ENCODE measurements at places on chromosomes 16 and 17.

DNA sequence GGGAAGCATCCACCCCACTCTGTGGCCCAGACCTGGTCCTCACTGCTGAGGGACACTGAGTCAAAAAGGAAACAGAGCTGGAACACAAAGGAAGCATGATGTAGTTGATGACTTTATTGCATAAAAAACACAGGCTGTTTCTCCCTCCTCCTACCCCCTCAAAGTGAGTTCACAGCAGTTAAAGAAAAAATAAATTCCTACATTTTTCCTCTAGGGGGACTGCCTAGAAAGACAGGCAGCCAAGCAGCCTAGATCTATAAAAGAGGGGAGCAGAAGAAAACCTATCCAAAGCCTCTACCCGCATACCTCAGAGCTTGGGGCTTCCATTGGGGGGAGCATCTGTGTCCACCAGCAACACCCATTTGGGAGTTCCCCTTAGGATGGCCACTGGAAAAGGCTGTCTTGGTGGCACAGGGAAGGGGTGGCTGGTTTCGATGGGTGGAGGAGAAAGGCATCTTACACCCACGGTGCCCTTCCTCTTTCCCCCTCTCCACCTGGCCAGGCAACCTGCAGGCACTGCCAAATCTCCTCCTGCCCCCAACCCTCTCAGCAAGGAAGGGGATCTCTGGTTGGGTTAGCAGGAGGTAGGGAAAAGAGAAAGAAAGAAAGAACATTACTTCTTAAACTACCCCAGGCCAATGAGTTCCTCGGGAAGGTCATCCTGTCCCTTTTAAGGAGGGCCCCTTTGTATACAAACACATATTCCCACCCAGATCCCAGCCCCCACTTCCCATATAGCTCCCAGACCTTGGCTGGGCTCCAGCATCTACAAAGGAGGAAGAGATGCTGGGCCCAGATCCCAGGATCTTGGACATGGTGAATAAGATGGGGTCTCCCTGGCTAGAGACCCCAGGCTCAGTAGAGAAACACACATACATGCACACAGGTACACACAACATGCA is 4.0 kb upstream of the SCRN2 start:
- no peak for DNase-seq

DNA sequence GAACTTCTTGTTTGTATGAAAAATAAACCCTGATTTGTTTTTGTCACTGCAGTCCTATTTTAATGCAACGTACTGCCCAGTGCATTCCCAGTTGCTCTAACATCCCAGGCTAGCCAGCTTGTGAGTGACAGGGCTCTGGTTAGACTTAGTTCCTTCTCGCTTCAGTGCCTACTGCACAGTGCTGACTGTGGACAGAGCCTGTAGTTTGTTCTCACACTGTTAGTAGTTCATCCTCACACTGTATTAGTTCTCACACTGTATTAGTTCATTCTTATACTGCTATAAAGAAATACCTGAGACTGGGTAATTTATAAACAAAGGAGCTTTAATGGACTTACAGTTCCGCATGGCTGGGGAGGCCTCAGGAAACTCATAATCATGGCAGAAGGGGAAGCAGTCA is 116.6 kb upstream of the SALL1 start:
- DNase-seq: no peak

GRCh38 chr16:4879049-4879448 is 31.8 kb downstream of the UBN1 start:
- no peak for DNase-seq

DNA sequence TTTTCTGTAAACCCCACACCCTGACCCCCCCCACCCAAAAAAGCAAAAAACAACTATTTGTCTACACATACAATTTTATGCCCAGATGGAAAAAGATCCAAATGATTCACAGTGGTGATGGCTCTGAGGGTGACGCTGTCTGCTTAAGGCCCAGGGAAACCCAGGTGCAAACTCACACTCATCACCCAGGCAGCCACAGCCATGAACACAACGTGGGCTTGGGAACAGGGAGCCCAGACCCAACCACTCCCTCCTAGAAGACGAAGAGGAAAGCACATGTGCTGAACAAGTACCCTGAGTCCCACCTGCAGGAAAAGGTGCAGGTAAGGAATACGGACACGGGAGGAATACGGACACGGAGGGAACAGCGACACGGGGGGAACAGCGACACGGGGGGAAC is 5.4 kb downstream of the HBQ1 start:
- no peak for DNase-seq

DNA sequence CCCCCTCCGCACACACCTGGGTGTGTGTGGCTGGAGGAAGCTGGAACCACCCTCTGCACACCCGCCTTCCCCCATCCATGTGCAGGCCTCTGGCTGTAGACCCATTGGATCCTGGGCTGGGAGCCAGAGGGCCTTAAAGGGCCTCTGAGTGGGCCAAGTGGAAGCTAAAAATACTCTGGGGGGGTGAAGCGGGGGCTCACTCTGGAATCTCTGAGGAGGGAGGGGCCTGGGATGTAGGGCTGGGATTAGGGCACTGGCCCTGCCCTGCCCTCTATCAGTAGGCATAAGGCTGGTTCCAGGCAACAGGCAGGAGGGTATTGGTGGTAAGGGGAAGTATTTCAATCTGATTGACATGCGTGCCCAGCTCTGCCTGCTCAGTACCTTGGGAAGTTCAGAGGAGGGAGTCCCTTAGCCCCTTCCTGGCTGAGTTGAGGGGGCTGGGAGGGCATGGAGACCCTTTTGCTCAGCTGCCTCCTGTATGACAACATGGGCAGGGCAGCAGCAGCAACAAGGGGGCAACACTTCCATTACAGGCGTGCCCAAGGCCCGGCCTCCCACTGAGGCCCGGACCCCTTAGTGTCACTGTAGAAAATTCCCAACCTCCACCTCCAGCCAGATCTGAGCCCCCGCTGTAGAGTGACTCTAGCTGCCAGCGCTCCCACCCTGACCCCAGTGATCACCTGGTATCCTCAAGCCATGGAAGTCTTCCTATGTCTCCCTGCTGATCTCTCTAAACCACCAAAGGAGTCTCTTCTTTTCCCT is 5.2 kb downstream of the ITGA3 start:
- no peak for DNase-seq

- no peak for DNase-seq
Measured at GRCh38 chr16:9077091-9077809, 14.2 kb upstream of the HAPSTR1 start.

- no peak for DNase-seq
Measured at GRCh38 chr16:50066482-50067289, 916 bp downstream of the HEATR3 start.

DNA sequence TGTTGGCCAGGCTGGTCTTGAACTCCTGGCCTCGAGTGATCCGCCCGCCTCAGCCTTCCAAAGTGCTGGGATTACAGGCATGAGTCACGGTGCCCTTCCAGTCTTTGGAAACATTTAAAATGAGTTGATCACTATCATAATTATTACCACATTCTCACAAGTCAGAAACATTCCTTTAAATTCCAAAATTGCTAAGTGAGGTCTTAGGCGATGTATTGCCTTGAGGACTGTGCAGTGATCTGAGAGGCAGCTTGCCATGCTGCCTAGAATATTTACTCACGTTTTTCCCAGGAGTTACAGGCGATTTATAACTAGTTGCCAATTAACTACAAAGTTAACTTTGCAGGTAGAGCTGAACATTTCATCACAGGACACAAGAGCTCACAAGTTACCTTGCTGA is 5.7 kb upstream of the ATXN1L start:
- no peak for DNase-seq

DNA sequence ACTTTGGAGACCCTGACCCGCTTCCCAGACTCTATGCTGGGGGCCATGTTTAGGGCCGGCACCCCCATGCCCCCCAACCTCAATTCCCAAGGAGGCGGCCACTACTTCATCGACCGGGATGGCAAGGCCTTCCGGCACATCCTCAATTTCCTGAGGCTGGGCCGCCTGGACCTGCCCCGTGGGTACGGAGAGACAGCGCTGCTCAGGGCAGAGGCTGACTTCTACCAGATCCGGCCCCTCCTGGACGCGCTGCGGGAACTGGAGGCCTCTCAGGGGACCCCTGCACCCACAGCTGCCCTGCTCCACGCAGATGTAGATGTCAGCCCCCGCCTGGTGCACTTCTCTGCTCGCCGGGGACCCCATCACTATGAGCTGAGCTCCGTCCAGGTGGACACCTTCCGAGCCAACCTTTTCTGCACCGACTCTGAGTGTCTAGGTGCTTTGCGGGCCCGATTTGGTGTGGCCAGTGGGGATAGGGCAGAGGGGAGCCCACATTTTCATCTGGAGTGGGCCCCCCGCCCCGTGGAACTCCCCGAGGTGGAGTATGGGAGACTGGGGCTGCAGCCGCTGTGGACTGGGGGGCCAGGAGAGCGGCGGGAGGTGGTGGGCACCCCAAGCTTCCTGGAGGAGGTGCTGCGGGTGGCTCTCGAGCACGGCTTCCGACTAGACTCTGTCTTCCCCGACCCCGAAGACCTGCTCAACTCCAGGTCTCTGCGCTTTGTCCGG is 1.1 kb downstream of the KCTD11 start:
- no peak for DNase-seq

DNA sequence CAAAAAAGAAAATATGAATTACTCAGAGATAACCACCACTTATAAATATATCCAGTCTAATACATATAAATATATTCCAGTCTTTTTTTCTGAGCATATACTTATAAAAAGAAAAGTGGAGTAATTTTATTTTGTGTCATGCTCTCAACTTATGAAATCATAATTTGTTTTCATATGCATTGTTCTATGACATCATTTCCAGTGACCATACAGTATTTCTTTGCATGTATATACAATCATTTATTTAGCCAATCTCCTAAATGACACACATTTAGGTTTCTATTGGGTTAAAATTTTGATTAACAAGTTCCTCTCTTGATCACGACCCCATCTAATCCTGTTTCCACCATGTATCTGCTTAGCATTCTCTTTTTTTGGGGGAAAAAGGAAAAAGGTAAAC is 16.4 kb upstream of the NDEL1 start:
- no peak for DNase-seq

DNA sequence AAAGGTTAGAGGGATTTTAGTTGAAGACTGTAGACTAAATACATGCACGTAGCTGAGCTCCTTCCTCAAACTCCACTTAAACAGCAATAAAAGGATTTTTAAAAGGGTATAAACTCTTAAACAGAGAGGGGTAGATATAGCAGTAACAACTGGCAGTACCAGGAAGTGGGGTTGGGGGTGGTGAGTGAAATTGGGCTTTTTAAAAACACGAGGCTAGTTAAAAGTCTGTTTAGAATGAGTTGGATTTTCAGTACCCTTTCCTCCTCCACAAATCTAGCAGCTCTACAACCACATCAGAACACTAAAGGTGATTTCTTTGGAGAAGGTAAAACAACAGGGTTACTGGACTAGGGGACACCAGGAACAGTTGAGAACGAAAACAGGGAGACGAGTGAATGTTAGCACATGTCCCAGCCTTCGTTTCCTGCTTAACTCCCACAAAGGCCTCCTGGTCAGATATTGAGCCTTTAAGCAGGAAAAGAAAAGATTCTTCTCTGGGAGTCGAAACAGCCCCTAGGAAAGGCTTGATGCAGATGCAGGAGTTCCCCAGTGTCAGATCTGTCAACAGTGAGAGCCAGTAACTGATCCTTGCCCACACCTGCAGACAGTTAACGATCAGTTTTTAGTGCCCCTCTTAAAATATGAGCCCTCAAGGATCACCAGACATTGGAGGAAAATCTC is 13.8 kb downstream of the NETO2 start:
- DNase-seq: no peak

DNA sequence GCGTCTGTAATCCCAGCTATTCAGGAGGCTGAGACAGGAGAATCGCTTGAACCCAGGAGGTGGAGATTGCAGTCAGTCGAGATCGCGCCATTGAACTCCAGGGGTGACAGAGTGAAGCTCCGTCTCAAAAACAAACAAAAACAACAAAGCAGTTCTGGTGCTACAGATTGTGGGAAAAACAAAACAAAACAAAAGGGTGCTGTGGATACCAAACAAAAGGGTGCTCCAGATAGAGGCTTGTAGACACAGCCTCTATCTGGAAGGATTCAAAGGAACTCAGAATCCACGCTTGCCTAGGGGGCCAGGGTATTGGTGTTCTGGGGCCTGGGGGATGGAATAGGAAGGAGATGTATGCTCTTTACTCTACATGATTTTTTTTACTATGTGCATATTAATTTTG is 2.5 kb downstream of the MYLK3 start:
- DNase-seq: no peak

DNA sequence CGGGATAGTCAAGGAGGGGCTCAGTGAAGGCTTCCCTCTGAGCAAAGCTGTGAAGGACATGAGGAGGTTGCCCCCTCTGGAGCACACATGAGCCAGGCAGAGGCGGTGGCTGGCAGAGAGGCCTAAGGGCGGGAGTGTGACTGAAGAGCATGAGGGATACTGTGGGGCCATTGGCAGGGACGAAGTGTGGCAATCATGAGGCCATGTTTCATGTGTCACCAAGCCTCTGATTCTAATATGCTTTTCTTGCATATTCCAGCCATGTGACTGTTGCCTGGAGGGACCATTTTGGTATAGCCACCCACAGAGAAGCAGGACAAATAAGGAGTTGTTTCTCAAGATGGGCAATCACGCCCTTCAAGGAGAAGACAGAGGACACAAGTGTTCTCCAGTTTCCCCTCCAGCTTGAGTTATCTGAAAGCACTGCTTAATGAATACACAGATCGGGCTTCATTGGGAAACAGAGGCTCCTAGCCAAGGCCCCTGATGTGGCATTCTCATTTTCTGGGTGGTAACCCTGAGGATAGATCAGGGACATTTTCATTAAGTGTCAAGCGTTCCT is 68.0 kb downstream of the AKAP1 start:
- DNase-seq: no peak

DNA sequence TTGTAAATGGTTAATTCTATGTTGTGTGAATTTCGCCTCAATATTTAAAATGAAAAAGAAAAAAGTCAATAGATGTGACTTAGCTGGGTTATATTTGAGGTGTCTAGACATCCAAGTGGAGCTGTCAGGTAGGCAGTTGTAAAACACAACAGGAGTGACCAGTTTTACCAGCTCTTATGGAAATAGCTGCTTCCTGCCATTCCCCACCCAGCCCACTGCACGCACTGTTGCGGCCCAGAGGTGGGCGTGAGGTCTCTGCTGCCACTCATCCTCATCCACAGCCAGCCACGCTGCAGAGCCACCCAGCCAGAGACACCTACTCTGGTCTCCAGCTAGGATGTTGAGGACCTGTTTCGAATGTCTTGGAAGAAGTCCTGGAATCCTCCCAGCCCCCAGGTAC is 3.4 kb upstream of the CARD14 start:
- no peak for DNase-seq

- DNase-seq: peak; percentile 81
Measured at GRCh38 chr16:57795431-57795878, 6.8 kb downstream of the KIFC3 start.

Data from NCI-H2107 (cell line).